ENCODE measurements at places on chromosomes 3 and 15.

DNA sequence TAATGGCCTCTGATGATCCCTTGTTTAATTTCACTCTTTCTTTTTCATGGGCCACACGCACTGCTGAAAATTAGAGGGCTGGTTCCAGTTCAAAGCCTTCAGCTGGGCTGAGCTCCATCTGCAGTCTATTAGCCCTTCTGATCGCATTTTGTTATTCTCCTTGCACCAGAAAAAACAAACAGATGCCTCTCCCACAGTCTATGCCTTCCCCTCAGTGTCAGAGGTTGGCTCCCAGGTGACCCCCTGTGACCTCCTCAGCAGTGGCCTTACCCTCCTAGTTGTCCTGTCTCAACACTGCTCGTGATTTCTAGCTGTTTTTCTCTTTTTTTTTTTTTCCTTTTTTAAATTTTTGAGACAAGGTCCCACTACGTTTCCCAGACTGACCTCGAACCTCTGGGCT lies 77.1 kb upstream of the PRTG start:
- no peak for DNase-seq

DNA sequence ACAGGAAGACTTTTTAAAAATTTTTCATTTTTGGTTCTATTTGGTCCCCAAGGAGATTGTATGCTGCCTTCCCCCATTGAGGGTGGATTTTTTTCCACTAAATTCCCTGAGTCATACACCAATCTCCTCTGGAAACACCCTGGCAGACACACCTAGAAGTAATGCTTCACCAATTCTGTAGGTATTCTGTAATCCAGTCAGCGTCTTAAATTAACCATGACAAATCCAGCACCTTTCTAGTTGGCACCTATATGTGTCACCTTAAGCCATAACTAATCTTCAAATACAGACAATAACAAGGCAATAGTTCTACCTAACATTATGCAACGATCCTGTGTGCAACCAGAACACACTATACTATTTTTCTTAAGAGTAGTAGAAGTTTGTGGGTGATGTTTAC lies 459.1 kb upstream of the NDN start:
- no peak for DNase-seq

- peak; percentile 41 for DNase-seq
Measured at GRCh38 chr15:94004697-94005096, 226.7 kb upstream of the MCTP2 start.

- DNase-seq, result no peak
Measured at GRCh38 chr3:28836199-28836598, 444.7 kb upstream of the RBMS3 start.

- DNase-seq, result no peak
Measured at GRCh38 chr3:14154276-14154675, 24.1 kb downstream of the XPC start.

DNA sequence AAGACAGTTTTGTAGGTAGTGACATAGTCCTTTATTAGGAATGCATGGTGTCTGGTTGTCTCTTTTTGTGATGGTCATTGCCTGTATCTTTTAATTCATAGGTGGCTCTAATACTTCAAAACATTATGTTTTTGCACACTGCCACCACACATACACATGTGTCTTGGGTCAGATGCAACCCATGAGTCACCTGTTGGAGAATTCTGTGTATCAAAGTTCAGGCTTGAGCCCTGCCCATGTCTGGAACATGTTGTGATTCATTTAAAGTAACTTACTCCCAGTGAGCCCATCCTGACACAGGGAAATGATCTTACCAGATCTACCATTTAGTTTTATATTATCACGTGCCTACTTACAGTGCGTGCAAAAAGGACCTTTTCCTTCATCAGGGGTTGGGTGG lies 142.7 kb downstream of the GHSR start:
- peak; percentile 43 for DNase-seq

DNA sequence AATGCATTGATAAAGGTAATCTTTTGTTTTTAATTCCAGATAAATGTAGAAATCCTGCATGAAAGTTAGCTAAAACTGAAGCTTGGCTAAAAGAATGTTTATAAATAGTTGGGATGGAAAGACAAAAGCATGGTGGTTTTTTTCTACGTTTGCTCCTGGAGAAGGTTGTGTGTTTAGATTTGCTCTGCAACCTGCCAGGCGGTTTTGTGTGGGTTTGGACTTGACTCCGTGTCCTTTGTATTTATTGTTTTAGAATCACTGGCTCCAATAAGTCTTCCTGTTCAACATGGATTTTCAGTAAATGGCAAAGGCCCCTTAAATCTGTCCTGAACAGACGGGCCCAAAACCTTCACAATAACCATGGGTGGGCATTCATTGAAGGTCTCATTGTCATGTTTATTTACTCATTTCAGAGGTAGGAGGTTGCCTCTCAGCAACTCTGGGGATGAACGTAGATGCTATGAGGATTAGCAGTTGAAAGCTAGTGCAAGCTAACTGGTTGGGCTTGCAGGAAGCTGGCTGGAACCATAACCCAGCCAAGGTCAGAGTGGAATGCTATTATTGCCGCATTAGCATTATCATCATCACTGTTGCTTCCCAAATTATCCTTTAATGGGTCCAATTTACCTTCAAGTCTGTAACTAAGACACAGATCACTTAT lies 60.6 kb upstream of the ADAMTS9 start:
- no peak for DNase-seq

GRCh38 chr3:153161714-153162512 lies at the start of gene RAP2B:
Gene RAP2B, plus strand, starts transcription at chr3:153162226. Its CDS starts 468 bp downstream, at chr3:153162694.
- peak; percentile 93 for DNase-seq

- DNase-seq, result no peak
Measured at GRCh38 chr15:91318931-91319330, 218.9 kb downstream of the SV2B start.

DNA sequence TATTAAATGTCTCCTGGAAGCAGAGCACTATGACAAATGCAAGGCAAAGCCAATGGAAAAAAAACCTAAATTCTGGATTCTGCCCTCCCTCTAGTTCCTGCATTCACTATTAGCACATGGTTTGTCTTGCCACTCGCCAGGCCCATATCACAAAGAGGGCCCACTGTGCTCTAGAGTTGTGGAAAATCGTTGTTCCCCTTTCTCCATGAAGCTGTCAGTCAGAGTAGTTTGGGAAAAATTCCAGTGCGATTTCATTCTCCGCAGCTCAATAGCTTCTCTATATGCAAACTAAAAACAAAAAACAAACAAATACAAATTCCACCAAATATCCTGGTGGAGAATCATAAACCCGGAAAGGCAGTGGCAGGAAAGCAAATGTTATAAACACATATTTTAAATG lies 77.3 kb downstream of the RORA start:
- no peak for DNase-seq

- DNase-seq, result peak; percentile 73
Measured at GRCh38 chr3:77825001-77825827, 785.3 kb downstream of the ROBO2 start.

GRCh38 chr3:30753766-30754165 lies 140.7 kb downstream of the GADL1 start:
- DNase-seq, result no peak

DNA sequence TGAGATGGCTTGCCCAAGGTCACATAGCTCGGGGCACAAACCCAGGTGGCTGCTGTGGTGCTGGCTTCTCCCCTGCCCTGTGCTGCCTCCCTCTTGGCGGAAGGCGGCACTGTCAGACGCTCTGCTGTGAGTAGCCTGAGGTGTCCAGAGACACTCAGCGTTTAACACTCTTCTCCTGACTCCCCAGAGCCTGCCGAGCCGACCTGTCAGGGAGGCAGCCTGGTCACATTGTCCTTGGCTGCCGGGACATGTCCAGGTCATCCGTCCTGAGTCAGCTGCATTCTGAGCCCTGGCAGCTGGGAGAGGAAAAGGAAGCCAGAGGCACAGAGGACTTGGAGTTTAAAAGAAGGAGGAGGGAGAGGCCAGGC lies 4.7 kb downstream of the LMAN1L start:
- peak; percentile 76 for DNase-seq

- DNase-seq, result no peak
Measured at GRCh38 chr3:35393901-35394799, 245.2 kb upstream of the ARPP21 start.

DNA sequence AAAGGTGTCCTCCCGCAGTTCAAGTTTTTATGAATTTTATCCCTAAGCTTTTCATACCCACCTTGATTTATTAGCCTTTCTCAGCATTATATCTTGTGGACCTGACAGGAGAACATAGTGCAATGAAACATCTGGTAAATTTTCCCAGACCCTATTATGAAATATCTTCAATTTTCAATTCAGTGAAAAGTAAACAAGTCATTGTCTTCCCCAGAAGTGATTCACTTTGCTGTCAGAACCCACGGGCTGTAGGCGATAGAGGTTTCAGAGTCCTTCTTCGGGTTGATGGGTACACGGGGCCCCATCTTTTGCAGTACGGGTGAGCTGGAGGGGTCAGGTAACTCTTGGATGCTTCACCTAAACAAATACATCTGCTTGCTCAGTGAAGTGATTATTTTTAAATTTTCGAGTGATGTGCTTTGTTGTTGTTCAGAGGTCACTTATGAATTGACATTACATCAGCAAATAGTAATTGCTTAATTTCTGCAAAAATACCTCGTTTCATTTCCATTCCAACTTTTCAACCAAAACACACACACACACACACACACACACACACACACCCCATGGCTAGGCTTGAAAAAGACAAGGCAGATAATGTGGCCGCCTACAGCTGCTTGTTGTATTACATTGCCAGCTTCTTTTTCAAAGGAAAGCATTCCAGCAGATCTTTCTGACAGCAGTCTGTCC lies 102.9 kb downstream of the SEMA6D start:
- peak; percentile 79 for DNase-seq

GRCh38 chr3:123344907-123345594 lies 103.8 kb downstream of the ADCY5 start:
- no peak for DNase-seq

DNA sequence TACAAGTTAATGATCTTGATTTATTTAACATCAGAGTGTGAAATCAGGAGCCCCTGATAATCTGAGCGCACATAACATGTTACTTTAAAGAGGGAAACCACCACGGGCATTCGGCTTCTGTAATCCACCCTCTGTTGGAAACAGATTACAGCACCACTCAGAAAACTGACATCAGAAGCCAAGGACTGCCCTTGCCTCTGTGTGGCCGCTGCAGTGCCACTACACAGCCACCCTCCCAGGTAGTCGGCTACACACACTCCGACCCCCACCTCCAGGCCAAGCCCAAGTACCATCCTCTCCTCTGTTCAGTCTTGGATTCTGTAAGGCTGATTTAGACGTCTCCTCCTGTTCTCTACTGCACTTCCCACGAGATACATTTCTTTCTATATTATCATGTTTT lies 251.7 kb downstream of the GABRB3 start:
- no peak for DNase-seq

- no peak for DNase-seq
Measured at GRCh38 chr3:112114576-112115160, 18.4 kb downstream of the GCSAM start.

DNA sequence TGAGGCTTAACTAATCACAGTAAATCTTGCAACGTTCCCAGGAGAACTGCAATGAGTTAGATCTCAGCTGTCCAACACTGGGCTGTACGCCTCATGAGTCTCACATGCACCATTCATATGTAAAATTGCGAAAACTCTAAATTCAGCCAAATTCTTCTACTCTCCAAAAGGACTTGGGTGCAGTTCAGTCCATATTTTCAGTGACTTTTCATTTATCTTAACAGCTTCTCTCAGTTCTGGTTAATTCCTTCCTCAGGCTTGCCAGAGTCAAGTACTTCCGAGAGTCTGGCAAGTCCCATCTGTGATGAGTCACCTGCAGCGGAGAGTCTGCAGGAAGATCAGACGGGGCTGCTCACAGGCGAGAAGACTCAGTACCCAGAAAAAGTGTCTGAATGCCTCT lies 11.5 kb downstream of the CCDC80 start:
- DNase-seq, result peak; percentile 63

DNA sequence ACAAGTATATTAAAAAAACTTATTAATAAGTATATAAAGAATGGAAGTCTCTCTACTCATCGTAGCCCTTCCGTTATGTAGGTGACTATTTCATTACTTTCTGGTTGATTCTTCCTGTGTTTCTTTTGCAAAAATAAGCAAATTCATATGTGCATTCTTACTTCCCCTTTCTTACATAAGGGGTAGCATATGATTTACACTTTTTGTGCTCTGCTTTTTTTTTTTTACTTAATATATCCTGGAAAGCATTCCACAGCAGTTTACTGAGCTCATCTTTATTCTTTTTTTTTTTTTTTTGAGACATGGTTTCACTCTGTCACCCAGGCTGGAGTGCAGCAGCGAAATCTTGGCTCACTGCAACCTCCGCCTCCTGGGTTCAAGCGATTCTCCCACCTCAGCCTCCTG lies 12.9 kb downstream of the SCAMP5 start:
- no peak for DNase-seq

DNA sequence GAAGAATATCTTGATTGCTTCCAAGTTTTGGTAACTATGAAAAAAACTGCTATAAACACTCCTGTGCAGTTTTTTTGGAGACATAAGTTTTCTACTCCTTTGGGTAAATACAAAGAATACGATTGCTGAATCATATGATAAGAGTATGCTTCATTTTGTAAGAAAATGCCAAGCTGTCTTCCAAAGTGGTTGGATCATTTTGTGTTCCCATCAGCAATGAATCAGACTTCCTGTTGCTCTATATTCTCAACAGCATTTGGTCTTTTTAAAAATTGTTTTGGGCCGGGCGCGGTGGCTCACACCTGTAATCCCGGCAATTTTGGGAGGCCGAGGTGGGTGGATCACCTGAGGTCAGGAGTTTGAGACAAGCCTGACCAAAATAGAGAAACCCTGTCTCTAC lies 14.5 kb downstream of the BTD start:
- DNase-seq, result no peak

- no peak for DNase-seq
Measured at GRCh38 chr3:46667657-46668056, 25.8 kb downstream of the ALS2CL start.

- no peak for DNase-seq
Measured at GRCh38 chr15:58437531-58438105, 5.8 kb downstream of the LIPC start.

GRCh38 chr3:62874711-62875557 lies at the start of gene CADPS:
Gene CADPS, minus strand, starts transcription at chr3:62875416. Its CDS starts 387 bp downstream, at chr3:62875029.
- no peak for DNase-seq

DNA sequence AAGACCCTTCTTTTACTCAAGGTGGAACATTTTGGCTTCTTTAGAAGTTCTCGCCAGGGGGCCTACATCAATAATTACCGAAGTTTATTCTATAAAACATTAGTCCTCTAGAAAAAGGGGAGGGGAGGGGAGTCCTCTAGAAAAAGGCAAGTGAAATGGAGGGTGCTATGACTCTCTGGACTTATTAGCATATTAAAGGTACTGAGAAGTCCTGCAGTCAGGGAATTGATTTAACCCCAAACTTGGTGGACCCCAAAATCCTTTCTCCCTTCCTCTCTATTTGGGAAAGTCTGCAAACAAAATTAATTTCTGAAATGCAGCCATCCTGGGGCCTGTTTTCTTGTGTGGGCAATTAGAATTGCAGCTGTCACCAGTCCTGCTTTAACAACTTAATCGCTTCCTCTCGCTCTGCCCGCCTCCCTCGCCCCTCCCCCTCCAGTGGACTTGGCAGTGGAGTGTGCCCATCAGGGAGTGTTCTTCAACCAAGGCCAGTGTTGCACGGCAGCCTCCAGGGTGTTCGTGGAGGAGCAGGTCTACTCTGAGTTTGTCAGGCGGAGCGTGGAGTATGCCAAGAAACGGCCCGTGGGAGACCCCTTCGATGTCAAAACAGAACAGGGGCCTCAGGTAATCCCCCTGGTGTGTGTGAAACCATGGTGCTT lies 18.9 kb upstream of the LRRK1 start:
- no peak for DNase-seq

Data from RWPE1 (cell line).